D341Med (cell line): ENCODE measurements at places on chromosomes 2 and 18.
A peak's percentile ranks its signal among the peaks of the same experiment; 100 is the strongest.

DNA sequence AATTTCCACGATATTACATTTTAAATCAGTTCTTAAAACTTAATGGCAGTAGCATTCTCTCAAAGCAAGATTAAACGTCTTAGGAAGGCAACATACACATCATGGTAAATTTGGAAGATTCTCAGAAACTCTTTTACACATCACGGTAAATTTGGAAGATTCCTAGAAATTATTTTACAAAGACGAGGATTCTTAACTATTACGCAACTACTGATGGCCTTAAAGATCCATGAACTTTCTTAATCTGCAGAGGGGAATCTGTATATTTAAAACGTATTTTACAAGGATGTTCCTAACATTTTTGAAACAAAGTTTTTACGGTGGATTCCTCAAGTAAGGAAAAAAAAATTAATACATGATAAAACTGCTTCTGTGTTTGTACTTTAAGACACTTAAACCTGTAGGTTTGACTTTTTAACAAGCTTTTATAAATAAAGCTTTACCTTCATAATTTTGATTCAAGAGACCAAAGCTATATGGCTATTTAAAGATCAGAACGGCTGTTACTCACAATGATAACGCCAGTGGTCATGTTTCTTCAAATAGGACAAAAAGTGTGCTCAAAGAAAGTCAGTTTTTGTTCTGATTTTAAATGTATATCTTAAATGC, 1.7 kb downstream of the ATF2 start:
- no peak for DNase-seq

DNA sequence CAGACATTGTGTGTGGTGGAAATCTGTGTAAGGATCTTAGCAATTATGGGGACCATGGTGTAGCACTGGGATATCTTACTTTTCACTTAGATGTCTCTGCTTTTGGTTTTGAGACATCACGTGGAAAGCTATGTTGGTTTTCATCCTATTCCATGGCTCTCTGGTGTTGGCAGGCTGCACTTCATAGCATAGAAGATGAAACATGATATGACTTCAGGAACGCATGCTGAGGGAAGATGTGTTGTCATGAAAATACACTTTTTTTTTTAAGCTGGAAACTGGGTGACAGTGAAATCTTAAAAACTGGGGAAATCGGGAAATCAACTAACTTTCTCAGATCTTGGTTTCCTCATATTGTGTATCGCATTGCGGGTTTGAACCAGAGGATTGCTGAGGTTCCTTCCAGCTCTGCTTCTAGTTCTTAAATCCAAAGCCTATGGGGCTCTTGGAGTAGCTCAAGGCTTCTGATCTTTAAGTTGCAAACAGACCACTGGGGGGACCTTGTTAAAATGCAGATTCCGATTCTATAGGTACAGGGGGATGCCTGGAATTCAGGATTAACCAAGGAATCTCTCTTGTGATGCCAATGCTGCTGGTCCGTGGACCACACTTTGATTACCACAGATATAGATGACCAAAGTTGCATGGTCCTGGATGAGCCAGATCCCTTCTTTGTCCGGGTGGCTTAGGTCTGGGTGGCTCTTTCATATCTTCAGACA, 160.7 kb downstream of the SH3RF3 start:
- DNase-seq, result no peak

GRCh38 chr2:111054791-111055691, 65.7 kb upstream of the BCL2L11 start:
- no peak for DNase-seq

GRCh38 chr2:8583400-8584173, 98.3 kb upstream of the ID2 start:
- DNase-seq, result peak; percentile 35

DNA sequence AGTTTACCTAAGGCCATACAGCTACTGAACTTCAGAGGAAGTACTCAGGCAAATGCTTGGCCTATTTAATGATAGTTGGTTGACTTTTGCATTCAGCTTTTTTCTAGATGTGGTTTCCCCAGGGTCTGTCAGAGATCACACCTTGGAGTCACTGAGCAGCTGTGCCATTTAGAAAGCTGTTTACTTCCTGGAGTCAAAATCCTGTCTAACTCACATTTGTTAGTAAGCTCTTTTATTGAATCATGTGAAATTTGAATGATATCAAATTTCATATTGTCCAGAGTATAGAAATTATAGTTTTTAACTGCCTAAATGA, 7.6 kb upstream of the TRIB2 start:
- DNase-seq, result no peak

- DNase-seq, result peak; percentile 65
Measured at GRCh38 chr18:57915865-57916582, 112.9 kb upstream of the ATP8B1 start.

DNA sequence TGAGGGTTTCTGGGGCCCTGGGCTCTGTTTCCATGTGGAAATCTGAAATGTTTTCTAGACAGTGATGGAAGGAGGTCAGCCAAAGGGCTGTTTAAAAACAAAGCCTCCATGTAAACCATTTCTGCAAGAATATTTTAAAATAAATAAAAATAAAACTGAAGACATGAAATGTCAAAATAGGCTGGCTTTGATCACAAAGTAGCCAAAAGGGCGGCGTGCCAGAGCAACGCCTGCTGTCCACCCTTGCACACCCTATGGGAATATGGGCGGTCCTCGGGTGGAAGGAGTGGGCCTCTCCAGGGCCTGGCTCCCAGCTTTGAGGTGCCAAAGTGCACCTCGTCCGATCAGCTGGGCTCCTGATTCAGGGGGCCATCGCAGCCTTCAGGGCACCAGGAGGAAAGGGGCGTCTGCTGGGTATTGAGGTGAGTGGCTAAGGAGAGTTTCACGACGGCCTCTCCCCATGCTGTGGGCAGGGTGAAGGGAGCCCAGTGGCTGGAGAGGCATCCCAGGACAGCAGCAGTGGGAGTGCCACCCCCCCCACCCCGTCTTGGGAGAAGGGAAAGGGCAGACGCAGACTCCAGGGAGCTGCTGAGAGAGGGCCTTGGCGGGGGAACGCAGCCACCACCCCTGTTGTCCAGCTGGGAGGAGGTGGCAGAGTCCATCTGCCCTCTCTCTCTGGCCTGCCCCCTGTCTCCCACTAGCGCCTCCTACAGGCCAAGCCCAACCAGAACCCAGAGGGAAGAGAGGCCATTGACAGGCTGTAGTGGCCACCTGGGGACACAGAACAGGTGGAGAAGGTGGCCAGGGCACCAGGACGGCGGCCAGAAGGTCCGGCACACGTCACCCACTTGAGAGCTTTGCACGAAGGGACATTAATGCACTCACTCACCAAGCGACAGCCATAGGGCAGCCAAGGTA, 5.7 kb upstream of the ERFE start:
- DNase-seq, result no peak

- no peak for DNase-seq
Measured at GRCh38 chr2:150570712-150571111, 83.2 kb upstream of the RND3 start.

DNA sequence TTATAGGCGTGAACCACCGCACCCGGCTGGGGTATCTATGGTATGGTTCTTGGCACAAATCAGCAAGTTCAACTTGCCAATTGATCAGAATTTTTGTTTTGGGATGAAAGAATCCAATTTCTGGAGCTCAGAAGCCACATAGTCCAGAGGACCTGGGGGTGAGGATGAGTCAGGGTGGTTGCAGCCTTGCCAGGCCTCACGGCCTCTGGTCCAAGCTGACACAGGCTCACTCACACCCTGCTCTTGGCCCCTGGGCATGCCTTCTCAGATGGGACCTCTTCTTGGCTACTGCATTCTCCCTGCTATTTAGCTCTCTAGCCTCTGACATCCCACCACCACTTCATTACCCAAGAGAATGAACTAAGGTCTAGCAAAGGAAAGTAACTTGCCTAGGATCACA, 16.3 kb downstream of the CAPG start:
- DNase-seq, result peak; percentile 5
